ENCODE measurements at places on chromosomes 12 and 14. TPM values are rescaled to one million over a fixed set of nuclear protein-coding genes. Genes with fewer than 3 reads are reported as not detected.

The ACSS3 gene
- total RNA-seq = 39.7 TPM

GRCh38 chr12:53593707-53594106 is 32.5 kb downstream of the ATF7 start:
- no peak for DNase-seq

- no peak for DNase-seq
Measured at GRCh38 chr12:31605531-31605930, 14.6 kb upstream of the DENND5B start.

DNA sequence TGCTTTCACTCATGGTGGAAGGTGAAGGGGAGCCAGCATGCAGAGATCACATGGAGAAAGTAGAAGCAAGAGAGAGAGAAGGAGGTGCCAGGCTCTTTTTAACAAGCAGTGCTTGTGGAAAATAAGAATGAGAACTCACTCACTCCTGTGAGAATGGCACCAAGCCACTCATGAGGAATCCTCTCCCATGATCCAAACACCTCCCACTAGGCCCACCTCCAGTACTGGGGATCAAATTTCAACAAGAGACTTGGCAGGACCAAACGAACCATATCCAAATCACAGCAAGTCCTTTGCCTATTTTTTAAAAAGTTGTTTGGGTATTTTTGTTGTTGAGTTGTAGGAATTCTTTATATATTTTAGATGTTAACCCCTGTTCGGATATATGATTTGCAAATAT is 245.9 kb upstream of the ARID2 start:
- no peak for DNase-seq
